ENCODE measurements at places on chromosomes 13 and 19. TPM values are rescaled to one million over a fixed set of nuclear protein-coding genes. Genes with fewer than 3 reads are reported as not detected.

The IZUMO2 gene
- not detected for total RNA-seq

The FLT3LG gene
- total RNA-seq, result 4.8 TPM

The FLT3 gene
- total RNA-seq, result not detected

The PLEKHF1 gene
- 22.5 TPM for total RNA-seq

The CHAMP1 gene
- 16.8 TPM for total RNA-seq

The CDX2 gene
- not detected for total RNA-seq

The HIF3A gene
- total RNA-seq, result 0.64 TPM

The BRME1 gene
- total RNA-seq, result 0.32 TPM

The HPN gene
- not detected for total RNA-seq

The CBY2 gene
- total RNA-seq, result not detected

The SIGLEC8 gene
- total RNA-seq, result not detected

The MUC16 gene
- under 0.01 TPM for total RNA-seq

The RNF113B gene
- total RNA-seq, result not detected

The ELOF1 gene
- total RNA-seq, result 31.1 TPM

The CGB1 gene
- not detected for total RNA-seq

The OPA3 gene
- total RNA-seq, result 8.2 TPM

The THSD8 gene
- total RNA-seq, result not detected

The ZNF667 gene
- total RNA-seq, result 0.97 TPM

The ATXN8OS gene
- total RNA-seq, result not detected

The TPRX1 gene
- total RNA-seq, result not detected

The RPS19 gene
- total RNA-seq, result 662 TPM

The MTUS2 gene
- 0.32 TPM for total RNA-seq

The PINLYP gene
- 3.5 TPM for total RNA-seq

The SACS gene
- 87.7 TPM for total RNA-seq

The FFAR3 gene
- not detected for total RNA-seq

The SBNO2 gene
- 69.9 TPM for total RNA-seq

The HCN2 gene
- total RNA-seq, result 0.32 TPM

The ZNF530 gene
- 3.9 TPM for total RNA-seq

The KIR2DL4 gene
- total RNA-seq, result not detected

The R3HDM4 gene
- 31.6 TPM for total RNA-seq

The EDDM13 gene
- not detected for total RNA-seq

The NOP53 gene
- total RNA-seq, result 35.0 TPM

The RFPL4AL1 gene
- total RNA-seq, result not detected

The CYP4F8 gene
- total RNA-seq, result under 0.01 TPM

The SPATA13 gene
- 19.9 TPM for total RNA-seq

The DACT3 gene
- 11.3 TPM for total RNA-seq

The WDR87 gene
- not detected for total RNA-seq

The RNF225 gene
- under 0.01 TPM for total RNA-seq

All from fibroblast of villous mesenchyme (primary cell).